ENCODE measurements at places on chromosomes 11 and 22. TPM values are rescaled to one million over a fixed set of nuclear protein-coding genes. Genes with fewer than 3 reads are reported as not detected.

The VSIG2 gene
- total RNA-seq = 27.5 TPM

The DEUP1 gene
- 0.16 TPM for total RNA-seq

The CRYAB gene
- 21.3 TPM for total RNA-seq

The CDC45 gene
- 4.0 TPM for total RNA-seq

The TBX1 gene
- 1.2 TPM for total RNA-seq

The CRYBB3 gene
- not detected for total RNA-seq

The CD248 gene
- total RNA-seq = 28.7 TPM

The ESAM gene
- total RNA-seq = 13.3 TPM

The OR52L1 gene
- not detected for total RNA-seq

The KRTAP5-8 gene
- not detected for total RNA-seq

The MAP4K2 gene
- total RNA-seq = 11.7 TPM

The RIN1 gene
- 2.9 TPM for total RNA-seq

The TEX12 gene
- total RNA-seq = 2.9 TPM

The TUBA8 gene
- 1.5 TPM for total RNA-seq

The CYP2D6 gene
- total RNA-seq = 0.48 TPM

The OR8D4 gene
- total RNA-seq = 0.21 TPM

The OR51B2 gene
- 1.7 TPM for total RNA-seq

The DRD2 gene
- 0.32 TPM for total RNA-seq

Measured in urinary bladder (tissue), 4 donors.